ENCODE measurements at places on chromosomes 4 and X.

GRCh38 chr4:77742054-77742453 is 77.1 kb downstream of the CNOT6L start:
- no peak for DNase-seq

DNA sequence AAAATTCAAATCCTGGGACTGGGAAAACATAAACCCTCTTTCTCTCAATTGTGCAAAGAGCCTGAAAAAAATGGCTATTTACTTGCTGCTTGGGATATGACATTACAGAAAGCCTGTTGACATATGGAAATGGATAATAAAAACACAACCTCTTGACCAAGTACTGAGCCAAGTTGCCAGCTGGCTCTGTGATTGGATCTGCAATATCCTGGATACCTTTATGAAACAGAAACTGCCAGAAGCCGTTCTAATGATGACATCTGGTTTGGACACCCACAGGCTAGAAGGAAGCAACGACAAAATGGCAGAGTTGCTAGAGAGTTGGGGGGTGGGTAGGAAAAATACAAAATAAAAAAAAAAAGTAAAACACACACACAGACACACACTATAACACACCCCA is 481.4 kb downstream of the FAT4 start:
- DNase-seq = no peak

DNA sequence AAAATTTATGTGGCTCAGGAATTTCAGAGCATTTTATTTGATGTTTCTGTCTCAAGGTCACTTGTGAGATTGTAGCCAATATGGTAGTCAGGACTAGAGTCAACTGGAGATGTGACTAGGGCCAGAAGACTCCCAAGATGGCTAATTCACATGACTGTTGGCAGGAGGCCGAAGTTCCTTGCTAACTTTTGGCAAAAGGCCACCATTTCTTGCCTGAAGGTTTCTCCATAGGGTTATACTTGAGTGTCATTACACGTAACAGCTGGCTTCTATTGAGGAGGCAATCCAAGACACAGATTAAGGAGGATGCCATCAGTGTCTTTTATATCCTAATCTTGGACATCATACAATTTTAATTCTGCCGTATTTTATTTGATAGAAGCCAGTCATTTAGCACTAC is 162.3 kb upstream of the MAOA start:
- no peak for DNase-seq

GRCh38 chr4:1356181-1356998 is 9.4 kb downstream of the UVSSA start:
- DNase-seq = no peak

DNA sequence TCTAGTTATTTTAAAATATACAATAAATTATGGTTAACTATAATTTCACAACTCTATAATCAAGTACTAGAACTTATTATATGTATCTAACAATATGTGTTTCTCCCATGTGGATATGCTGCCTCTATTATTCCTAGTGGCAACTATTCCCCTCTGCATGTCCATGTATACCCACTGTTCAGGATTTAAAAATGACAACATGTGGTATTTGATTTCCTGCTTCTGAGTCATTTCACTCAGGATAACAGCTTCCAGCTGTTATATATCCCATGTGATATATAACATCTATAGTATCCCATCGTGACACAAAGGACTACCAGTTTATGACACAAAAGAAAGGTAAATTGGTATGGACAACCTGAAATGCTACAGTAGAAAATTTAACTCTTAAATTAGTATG is 167.4 kb upstream of the TACR3 start:
- no peak for DNase-seq

- DNase-seq = no peak
Measured at GRCh38 chr4:55610381-55610780, 18.3 kb upstream of the PDCL2 start.

DNA sequence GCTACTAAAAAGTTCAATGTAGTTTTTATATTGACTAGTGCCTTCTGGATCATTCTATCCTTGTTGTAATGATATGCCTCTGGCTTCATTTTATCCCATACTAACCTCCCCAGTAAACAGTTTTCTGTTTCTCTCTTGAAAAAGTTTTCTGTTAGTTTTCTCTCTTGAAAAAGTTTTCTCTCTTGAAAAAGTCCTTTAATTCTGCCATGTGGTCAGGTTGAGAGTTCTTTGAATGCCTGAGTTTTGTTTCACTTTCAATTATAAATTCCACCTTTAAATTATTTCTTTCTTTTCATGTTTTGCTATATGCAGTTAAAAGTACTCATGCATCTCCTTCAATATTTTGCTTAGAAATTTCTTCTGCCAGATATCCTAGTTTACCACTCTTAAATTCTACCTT is 1139.6 kb downstream of the STPG2 start:
- DNase-seq = no peak

DNA sequence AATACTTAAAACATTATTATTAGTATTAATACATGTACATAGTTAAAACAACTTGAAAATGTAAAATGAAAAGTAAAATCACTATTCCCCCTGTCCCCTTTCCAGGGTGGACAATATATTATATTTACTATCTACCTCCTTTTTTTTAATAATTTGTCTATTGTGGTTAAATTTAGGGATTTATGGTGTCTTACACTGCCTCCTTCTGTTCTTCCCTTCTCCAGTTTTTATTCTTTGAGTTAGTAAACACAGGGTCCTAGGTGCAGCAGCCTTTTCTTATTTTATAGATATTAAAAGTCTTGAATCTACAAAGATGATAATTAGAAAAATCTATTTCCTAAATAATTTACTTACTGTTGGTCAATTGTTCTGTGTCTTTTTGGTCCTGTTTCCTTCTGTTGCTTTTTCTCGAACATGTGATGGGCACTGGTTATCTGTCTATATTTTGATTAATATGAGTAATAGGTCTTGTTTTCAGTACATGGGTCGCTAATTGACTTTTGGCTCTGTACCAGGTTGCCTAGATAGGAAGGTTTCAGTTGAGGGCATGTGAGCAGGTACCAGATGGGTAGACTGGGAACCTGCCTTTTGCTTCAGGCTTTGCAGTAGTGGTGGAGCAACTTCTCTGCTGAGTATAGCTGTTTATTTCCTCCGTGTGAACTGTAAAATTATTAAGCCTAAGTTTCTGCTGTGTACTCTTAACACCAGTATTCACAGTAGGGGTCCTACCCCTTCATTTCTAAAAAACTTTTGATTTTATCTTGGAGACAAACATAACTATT is 1.1 kb downstream of the NUDT9 start:
- DNase-seq = no peak

DNA sequence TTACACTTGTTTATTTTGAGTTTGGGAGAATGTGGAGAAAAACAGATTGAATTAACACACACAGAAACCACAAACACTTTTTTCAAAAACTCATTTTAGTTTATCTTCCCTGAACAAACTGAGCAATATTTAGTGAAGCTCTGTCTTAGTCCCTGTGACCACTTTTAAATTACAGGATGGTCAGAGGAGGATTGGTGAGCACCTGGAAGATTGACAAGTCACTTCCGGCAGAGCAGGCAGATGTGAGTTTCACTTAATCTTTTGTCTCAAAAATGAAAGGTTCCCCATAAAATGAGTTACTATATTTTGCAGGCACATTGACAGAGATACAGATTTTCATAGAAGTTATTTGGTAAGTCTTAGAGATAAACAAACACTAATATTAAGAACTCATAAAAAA is 970.1 kb downstream of the ADGRL3 start:
- DNase-seq = no peak

- DNase-seq = no peak
Measured at GRCh38 chr4:148077581-148077980, 345.7 kb downstream of the ARHGAP10 start.

GRCh38 chr4:71254451-71255012 is 84.3 kb upstream of the SLC4A4 start:
- DNase-seq = no peak

Measured in RCC 7860 (cell line).